ENCODE measurements at places on chromosomes 12 and 14.

DNA sequence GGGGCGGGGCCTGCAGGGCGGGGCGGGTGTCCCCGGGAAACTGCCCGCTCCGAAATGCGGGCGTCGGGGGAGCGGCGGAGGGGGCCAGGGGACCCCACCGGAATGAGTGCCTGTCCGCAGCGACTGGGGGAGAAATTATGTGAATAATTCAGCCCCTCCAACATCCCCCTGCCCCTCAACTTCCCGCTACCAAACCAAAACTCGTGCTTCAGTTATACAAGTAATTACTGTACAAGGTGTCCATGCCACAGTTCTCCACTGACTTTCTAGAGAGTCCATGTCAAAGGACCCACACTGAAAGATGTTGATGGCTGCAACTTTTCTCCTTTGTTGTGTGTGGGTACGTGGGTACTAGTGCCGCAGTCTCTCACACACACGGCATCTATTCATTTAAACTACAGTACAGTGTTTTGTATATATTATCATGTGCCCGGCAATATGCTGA is 414 bp upstream of the CDK17 start:
- DNase-seq, result peak; percentile 40

- no peak for DNase-seq
Measured at GRCh38 chr12:109510196-109510595, 32.8 kb downstream of the UBE3B start.

GRCh38 chr12:5499566-5500330 is 67.8 kb downstream of the NTF3 start:
- no peak for DNase-seq

DNA sequence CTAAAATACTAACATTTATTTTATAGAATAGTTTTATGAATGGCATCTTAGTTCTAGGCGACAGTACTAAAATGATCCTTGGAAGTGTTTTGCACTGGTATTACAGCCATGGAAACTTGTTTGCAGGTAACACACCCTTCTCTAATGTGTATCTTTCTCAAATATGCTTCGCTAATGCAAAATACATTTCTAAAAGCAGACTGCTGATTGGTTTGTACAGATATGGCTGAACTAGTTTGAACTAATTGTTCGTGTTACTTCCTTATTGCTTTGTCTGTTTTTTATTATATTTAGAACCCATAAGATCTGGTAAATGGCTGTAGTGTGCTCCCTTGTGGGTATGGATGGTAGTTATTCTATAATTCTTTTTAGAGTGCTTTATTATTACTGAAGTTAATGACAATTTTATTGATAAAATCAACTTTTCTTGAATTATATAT is 53.0 kb downstream of the ATF7IP start:
- DNase-seq, result no peak

GRCh38 chr12:22543246-22544037 is 900 bp downstream of the C2CD5 start:
- DNase-seq, result peak; percentile 48

DNA sequence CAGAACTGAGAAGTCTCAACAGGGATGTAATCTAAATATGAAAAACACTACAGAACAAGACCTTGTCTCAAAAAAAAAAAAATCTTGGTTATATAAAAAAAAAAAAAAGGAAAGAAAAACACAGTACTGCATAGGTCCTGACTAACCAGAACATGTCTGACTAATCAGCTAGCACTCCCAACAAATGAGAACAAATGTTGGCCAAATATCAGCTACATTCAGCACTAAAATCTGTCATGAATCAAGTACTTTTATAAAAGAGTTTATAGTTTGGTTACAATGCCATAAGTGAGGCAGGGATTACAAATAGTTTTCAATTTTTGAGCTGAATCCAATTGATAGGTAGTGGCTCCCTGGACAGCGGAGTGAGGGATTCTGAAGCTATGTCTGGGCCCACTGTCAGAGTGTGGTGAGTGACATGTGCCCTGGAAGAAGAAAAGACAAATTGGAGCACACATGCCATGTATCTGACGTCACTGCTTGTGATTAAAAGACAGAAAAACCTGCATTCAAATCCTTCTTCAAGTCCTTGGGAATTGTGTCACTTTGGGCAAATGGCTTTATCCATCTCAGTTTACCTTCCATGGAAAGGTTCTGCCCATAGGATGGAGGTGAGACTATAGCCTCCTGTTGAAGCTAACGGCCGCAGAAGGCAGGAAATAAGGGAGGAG is 5.6 kb upstream of the FAM234B start:
- DNase-seq, result no peak

Measured in GM12878 (cell line).